ENCODE measurements at places on chromosomes 1 and 21.

DNA sequence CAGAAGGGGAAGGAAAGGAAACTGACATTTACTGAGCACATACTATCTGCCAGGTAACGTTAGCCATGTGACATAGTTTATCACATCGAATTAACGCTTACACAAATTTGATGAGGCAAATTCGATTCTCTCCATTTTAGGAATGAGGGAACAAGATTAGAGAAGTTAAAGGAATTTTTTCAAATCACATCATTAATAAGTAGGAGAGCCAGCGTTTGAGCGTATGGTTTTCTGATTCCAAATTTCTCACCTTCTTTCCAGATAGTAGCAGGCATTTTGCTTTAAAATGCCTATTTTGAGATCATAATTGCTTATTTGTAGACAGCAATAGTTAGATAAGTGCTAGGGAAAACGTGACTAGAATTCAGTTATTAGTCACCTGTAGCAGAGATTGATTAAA is 19.3 kb downstream of the FMO3 start:
- DNase-seq = no peak

- DNase-seq = no peak
Measured at GRCh38 chr1:169949139-169949538, 55.4 kb upstream of the SCYL3 start.

DNA sequence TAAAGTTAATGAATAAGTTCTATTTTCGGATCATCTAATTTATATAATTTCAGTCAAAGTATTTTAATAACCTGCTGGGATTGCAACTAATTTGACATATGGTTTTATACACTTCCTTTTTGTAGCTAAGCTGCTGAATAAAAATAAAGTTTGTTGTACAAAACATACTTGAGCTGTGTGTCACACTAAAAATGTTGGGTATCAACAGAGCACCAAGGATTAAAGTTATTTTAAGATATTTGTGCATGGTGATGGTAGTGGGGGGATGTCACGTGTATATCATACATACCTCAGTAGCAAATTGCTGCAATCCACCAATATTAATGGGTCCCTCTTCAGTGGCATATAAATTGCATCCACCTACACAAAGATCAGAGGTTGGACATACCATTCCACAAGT is 199.6 kb downstream of the DPYD start:
- no peak for DNase-seq

- DNase-seq = no peak
Measured at GRCh38 chr1:110533230-110533629, 14.3 kb upstream of the KCNA10 start.

GRCh38 chr1:184531296-184531695 is 144.5 kb downstream of the C1orf21 start:
- no peak for DNase-seq

DNA sequence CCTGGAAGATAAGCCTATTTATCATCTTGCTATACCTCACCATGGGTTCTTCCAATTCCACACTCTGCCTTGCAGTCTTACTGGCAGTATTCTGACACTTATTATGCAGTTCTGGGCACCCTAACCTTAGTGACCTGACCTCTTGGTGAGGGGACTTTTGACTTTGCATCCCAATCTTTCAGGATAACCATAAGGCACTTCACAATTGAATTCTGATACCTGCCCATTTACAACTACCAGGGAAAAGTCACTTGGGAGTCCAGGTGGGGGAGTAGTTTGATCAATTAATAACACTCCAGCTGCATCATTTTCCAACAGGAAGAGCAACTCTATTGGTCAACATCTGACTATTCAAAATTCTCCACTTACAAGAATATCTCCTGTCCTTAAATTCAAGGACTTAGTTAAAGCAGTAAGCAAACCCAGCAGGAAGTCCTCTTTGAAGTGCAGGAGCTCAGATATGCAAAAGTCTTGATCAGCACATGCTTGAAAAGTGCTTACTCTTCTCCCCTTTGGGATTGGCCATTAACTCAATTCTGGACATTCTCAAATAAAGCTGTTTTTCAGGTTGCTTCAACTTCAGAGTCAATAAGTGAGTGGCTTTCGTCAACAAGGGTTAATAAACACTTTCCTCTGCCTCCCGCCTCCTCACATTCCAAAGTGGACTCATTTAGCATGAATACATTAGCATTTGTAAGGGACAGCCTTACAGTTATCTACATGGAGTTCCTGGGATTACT is 177.4 kb upstream of the NRIP1 start:
- no peak for DNase-seq

- DNase-seq = no peak
Measured at GRCh38 chr1:10637400-10637799, 159.0 kb downstream of the CASZ1 start.

DNA sequence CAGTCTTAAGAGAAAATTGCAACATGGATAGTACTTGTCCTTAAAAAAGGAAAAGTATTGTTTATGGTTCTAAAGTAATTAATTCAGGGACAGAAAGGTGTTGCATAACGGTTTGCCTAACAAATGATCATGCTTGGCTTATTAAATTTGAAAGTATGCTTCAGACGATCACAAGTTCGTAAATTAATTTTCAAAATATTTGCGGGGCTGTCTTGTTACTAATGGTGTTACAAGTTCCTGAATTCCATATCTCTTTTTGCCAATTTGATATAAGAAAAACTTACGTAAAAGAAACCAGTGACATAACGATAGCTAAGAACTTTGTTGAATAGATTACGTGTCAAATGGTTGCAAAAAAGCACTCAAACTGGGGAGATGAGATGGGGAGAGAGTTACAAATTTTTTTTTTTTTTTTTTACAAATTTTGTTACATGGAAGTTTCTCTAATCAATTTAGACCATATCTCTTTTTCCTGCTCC is 1.3 kb downstream of the AGO3 start:
- no peak for DNase-seq

- no peak for DNase-seq
Measured at GRCh38 chr1:66302815-66303214, 231.1 kb upstream of the SGIP1 start.

- no peak for DNase-seq
Measured at GRCh38 chr1:1680912-1681273, 11.7 kb downstream of the SLC35E2B start.

GRCh38 chr1:58717979-58718378 is 18.1 kb upstream of the MYSM1 start:
- DNase-seq = no peak

DNA sequence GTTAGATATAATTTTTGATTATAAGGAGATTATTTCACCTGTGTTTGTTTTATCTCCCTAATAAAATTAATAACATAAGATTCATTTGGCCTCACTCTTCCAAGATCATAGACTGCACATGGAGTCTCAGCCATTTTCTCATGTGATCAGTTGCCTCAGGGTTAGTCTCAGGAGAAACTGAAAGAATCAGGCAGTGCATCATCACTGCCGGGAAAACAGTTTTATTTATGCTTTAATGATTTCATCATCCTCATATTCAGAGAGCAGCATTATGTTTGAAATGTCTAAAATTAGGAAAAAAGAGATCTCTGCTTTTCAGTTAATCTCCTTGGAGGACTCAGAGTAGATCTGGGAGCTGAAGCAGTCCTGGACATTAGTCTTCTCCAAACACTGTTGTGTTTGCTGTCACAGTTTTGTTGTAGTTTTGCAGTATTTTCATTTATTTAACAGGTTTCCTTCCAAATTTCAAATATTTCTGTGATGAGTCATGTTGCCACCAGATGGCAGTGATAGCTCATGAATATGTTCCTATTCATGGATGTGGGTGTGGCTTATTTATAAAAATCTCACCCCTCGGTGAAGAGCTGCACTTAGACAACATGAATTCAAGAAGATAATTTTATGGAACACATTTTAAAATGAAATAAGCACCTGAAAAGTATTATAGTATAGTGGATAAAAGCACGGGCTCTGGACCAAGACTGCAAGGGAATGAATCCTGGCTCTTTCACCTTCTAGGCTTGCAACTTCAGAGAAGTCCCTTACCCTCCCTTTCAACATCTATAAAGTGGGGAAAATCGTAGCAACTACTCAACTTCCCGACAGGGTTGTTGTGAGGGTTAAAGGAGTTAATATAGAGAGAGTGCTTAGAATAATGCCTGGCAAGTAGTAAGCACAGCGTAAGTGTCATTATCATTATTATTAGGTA is 31.2 kb downstream of the CHD1L start:
- peak; percentile 0 for DNase-seq

DNA sequence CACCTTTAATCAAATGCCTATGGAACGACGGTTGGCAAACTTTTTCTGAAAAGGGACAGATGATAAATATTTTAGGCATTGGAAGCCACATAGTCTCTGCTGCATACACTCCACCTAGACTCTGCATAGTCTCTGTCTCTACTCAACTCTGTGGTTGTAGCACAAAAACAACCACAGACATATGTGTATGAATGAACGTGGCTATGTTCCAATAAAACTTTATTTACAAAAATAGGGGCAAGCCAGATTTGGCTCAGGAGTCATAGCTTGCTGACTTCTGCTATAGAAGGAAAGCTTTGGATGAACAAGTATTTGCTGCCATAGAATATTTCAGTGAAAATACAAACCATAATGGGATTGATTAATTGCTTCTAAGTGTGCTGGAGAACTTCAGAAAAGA is 37.5 kb upstream of the ADORA3 start:
- no peak for DNase-seq

- peak; percentile 55 for DNase-seq
Measured at GRCh38 chr1:226121587-226122400, 59.3 kb downstream of the H3-3A start.

DNA sequence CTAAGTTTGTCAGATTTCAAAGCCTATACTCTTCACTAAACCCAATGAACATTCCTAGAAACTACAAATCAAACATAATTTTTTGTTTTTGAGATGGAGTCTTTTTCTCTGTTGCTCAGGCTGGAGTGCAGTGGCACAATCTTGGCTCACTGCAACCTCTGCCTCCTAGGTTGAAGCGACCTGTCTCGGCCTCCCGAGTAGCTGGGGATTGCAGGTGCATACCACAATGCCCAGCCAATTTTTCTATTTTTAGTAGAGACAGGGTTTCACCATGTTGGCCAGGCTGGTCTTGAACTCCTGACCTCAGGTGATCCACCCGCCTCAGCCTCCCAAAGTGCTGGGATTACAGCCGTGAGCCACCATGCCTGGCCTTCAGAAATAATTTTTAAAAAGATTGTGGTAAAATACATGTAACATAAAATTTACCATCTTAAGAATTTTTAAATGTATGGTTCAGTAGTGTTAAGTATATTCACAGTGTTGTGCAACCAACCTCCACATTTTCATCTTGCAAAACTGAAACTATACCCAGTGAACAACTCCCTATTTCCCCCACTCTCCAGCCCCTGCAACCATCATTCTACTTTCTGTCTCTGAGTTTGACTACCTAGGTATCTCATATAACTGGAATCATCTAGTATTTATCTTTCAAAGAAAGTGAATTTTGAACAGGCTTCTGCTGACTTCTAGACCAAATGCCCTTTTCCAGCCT is 2.7 kb upstream of the CFAP141 start:
- no peak for DNase-seq

GRCh38 chr1:63983391-63984256 is 209.8 kb downstream of the ROR1 start:
- DNase-seq = no peak

DNA sequence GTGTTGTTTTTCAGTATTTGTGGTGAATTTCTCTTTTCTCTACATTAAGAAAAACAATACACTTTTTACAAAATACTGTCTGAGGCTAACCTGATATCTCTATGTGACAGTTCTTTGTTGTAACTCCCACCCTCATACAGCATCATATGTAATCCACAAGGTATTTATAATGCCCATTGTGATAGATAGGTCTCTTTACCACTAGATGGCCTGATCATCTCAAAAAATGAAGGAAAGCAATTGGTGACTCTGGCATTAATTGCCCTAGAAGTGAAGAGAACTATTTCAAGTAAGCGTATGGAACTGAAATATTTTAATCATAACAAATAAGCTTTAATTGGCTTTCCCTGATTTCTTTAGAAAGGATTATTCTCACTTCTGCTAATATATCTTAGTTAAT is 36.2 kb upstream of the HFM1 start:
- no peak for DNase-seq

DNA sequence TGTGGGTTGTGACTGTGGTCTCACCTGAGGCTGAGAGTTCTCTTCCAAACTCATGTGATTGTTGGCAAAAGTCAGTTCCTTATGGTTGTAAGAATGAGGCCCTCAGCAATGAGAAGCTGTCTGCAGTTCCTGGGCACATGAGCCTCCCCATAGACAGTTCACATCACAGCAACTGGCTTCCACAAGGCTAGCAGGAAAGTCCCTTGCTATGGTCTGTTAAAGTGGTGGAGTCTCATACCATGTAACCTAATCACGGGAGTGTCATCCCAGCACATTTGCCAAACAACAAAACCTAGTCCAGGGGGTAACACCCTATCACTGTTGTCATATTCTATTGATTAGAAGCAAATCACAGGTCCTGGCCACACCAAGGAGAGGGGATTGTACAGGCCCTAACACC is 163.8 kb downstream of the BACH1 start:
- DNase-seq = no peak

DNA sequence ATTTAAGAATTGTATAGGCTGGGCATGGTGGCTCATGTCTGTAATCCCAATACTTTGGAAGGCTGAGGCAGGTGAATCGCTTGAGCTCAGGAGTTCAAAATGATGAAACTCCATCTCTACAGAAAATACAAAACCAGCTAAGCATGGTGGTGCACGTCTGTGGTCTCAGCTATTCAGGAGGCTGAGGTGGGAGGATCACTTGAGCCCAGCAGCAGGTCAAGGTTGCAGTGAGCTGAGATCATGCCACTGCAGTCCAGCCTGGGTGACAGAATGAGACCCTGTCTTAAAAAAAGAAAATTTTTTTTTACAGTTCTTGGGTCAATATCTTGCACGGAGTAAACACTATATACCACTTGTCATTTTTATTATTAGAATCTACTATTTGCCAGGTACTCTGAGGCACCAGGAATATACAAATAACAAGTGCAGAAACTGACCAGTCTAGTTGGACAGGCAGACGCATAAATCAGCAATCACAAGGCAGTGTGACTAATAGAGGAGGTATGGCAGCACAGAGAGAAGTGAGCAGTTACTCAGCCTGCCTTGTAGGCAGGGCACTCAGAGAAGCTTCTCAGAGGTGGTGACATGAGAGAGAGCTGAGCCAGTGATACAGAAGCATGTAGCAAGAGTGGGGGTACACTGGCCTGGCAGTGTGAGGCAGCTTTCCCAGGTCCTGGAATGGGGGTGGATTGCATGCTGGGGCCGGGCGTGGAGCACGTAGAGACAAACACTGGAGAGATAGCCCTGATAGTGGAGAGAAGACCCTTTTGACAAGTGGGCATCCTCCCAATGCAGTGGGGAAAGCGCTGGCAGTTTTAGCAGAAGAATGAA is 8.0 kb downstream of the PHLDA3 start:
- DNase-seq = no peak
